Sigmoid colon (tissue), 7 donors: ENCODE measurements at places on chromosomes 2 and 18. TPM values are rescaled to one million over a fixed set of nuclear protein-coding genes. Genes with fewer than 3 reads are reported as not detected.
A peak's percentile ranks its signal among the peaks of the same experiment; 100 is the strongest.

The DCDC2C gene
- total RNA-seq: not detected

The SERPINB13 gene
- not detected for total RNA-seq

DNA sequence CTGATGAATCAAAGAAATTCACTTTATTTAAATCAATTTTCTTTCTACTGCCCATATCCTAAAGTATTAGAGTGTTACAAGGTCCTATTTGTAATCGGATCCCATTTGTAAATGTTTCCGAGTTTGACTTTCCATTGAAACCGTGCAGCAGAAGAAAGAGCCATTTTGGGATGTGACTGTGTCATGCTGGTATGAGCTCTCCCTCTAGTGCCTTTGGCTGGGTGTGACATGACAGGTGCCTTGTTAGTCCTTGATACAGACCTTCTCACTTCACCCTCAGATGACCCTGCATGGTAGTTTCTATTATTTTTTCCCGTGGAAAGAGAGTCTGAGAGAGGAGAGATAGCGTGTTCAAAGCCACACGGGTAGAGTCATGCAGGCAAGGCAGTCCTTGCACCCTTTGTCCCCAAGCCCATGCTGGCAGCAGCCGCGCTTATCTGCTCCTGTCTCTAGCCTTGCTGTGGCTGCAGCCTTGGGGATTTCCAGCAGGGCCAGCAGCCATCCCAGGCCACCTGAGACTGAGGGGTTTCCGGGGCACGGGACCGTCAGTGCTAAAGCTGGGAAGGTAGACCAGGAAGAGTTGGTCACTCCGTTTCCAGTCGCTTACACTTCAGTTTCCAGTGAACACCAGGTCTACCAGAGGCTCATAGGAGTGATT lies 21.4 kb downstream of the CHMP1B start:
- no peaks in the 10 kb centered on the region for H3K27me3 ChIP-seq
- no peak overlapping the region for H3K27ac ChIP-seq
- H3K4me1 ChIP-seq: no peaks in the 10 kb centered on the region

DNA sequence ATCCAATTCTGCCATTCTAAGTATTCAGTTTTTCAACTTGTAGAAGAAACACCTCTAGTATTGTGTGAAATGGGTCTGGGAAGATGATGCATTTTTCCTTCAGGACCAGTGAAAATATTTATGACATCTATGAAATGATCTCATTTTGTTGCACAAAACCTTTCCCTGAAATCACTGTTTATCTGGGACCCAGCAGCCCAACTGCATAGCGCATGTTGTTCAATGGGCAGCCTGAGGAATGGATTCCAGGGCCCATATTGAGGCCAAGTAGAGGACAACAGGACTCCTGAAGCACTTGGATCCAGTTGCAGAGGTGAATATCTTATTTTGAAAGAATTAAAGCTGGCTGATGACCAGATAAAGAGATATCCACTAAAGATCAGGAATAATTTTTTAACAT lies 7.3 kb downstream of the RBMS1 start:
- peak; percentile 67 for DNase-seq
- H3K36me3 ChIP-seq: no peaks in the 10 kb centered on the region
- peaks cover 37% of the 10 kb centered on the region for H3K4me1 ChIP-seq
- H3K4me3 ChIP-seq: no peak overlapping the region
- peak overlapping the region; percentile 28 for H3K27ac ChIP-seq
- no peaks in the 10 kb centered on the region for H3K27me3 ChIP-seq
